Activated T-helper 1 cell treated with anti-CD3 and anti-CD28 coated beads, Interleukin-2, amount 50 U/mL, for 16 hours (primary cell): ENCODE measurements at places on chromosomes 6 and 20.

- no peak for DNase-seq
Measured at GRCh38 chr20:22429175-22430153, 154.9 kb downstream of the FOXA2 start.

DNA sequence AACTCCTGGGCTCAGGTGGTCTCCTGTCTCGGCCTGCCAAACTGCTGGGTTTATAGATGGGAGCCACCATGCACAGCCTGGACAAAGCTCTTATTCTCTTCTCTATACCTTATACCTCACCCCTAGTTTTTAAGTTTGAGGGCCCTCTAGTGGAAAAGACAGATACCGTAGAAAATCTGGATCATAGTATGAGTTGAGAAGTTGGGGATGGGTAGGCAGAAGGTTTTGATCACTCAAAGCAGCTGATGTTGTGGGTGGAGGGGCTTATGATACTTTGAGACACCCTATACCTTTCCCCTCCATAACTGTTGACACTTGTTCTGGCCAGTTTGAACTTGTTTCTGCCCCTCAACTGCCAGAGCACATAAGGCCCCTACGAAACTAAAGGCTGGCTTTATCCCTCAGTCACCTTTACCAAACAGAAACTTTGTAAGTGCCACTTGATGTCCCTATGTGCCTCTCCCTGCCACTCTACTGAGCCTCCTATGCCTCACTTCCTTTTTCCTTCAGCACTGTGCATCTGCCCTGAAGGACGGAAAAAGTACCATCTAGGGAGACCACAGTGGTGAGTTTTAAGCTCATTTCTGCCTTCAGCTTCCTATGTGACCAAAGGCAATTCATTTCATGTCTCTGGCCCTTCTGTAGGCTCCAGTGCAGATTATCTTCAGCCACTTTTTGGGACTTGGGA is 28.6 kb downstream of the RALY start:
- no peak for DNase-seq

GRCh38 chr6:25174678-25175077 is 104.5 kb upstream of the CARMIL1 start:
- no peak for DNase-seq

DNA sequence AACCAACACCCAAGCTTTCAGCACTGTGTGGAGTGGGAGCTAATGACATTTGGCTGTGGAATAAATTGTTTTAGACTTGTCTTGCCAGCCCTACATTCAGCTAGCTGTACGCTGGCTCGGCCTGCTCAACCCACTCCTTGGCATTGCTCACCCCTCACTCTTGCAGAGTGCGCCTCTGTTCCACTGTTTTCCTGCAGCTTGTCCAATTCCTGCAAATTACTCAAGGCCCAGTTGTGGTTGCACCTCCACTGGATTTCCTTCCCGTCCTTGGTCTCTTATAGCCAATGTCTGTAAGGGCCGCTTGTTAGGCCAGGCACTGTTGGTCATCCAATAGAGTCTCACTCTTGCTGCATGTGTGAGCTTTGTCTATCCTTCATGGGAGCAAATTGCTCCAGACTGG is 289.2 kb upstream of the RNF24 start:
- no peak for DNase-seq

GRCh38 chr20:58130156-58130555 is 98.3 kb downstream of the ANKRD60 start:
- no peak for DNase-seq
